H9 (cell line): ENCODE measurements at places on chromosomes 4 and X.

GRCh38 chr4:52976523-52977230 is 114.6 kb downstream of the RASL11B start:
- no peak for DNase-seq

GRCh38 chr4:113869743-113870375 is 108.3 kb upstream of the CAMK2D start:
- no peak for DNase-seq

DNA sequence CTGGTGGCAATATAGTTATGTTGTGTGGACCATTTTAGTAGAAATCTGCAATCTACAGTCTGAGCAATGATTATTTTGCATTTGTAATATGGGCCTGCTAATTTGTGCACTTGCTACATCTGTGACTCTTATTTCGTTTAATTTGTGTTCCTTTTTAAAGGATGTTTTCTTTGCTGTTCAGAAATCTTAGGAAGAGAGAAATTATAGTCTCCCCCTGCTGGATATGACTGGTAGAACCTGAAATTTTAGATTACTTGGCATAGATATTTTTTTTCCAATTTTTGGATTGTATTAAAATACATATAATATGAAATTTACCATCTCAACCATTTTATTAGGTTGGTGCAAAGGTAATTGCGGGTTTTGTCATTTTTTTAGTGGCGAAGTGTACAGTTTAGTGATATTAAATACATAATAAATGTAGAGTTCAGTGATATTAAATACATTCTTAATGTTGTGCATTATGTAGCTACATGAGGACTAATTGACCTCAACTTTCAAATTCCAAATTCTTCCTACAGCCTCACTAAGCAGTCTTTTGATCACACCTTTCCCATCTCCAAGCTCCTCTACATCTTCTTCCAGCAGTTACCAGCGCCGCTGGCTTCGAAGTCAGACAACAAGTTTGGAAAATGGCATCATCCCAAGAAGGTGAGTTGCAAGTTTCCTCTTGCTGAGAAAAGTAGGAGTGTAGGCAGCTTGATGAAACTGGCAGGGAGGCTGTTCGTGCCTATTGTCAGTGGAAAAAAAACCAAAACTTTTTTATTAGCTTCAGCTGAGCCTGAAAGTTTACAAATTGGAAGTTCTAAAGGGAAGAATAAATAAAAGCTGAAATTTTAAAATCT is 82.2 kb downstream of the FNIP2 start:
- no peak for DNase-seq

DNA sequence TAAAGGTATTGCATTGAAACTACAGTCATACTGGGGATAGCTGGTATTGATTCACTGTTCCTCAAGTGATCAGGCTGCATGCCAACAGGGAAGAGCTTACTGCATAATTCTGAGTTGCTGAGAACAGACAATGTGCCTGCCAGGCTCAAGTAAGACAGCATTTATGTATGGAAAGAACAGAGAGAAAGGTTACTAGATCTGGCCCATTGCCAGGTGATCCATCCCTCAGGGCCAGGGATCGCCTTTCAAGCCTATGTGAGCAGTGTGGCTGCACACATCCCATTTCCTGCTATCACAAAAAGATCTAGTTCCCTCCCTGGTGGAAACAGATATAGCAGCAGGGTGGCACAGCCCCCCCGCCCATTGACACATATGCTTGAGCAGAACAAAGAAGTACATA is 254.0 kb downstream of the TMA16 start:
- DNase-seq = no peak

- no peak for DNase-seq
Measured at GRCh38 chrX:150080497-150080896, 142.2 kb upstream of the EOLA2 start.

- no peak for DNase-seq
Measured at GRCh38 chr4:166087569-166087968, 214.5 kb downstream of the TLL1 start.

DNA sequence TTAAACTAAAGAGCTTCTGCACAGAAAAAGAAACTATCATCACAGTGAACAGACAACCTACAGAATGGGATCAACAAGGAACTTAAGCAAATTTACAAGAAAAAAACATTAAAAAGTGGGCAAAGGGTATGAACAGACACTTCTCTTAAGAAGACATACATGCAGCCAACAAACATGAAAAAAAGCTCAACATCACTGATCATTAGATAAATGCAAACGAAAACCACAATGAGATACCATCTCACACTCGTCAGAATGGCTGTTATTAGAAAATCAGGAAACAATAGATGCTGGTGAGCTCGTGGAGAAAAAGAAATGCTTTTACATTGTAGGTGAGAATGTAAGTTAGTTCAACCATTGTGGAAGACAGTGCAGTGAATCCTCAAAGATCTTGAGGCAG is 27.8 kb downstream of the PAPSS1 start:
- no peak for DNase-seq

DNA sequence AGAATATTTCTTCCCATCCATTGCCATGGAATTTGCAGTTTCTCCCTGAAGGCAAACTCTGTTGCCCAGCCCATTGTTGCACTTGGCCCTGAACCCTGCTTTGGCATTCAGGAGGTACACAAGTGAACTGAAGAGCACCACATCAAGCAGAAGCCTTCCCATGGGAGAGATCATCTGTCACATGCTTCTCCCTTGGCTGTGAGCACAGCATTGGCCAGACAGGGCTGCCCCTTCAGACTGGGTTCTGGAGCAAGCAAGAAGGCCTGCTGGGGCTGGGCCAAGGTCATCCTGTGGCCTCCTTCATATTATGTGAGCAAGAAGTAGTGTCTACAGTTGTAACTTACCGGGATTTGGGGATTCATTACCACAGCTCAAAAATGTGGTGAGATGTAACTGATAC is 22.7 kb downstream of the SCML1 start:
- no peak for DNase-seq

DNA sequence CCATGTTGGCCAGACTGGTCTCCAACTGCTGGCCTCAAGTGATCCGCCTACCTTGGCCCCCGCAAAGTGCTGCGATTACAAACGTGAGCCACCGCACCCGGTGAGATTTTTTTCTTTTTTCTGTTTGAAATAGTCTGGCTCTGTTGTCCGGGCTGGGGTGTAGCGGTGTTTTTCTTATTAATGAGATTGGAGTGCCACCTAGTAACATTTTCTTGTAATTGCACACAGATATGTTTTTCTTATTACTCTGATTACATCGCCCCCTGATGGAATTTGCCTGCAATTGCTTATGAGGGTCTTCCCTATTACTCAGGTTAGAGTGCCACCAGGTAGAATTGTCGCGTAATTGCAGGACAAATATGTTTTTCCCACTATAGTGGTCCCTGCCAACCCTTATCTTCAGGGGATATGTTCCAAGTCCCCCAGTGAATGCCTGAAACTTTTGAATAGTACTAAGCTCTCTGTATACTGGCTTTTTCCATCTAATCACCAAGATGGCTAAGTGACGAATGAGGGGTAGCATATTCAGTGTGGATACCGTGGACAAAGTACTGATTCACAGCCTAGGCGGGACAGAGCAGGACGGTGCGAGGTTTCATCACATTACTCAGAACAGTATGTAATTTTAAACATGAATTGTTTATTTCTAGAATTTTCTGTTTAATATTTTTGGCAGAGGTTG is 8.6 kb upstream of the PDHA1 start:
- DNase-seq = peak; percentile 35

DNA sequence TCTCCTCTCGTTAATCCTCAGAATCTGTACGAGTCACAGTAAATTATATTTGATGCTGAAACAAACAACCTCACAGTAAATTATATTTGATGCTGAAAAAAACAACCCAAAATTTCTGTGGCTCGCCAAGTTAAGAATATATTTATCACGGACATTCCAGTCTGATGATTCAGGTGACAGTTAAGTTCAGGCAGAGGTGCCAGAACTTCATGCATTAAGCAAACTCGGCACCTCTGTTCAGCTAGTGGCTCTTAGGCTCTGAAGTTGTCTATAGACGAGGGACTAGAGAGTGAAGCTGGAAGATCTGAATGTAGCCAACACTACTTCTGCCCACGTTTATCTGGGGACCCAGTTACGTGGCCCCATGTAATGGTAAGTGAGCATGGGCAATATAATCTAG is 132.2 kb upstream of the AGA start:
- no peak for DNase-seq

GRCh38 chr4:154035341-154035740 is 246.5 kb upstream of the SFRP2 start:
- no peak for DNase-seq

GRCh38 chr4:17807446-17807845 is 3.1 kb downstream of the DCAF16 start:
- no peak for DNase-seq

DNA sequence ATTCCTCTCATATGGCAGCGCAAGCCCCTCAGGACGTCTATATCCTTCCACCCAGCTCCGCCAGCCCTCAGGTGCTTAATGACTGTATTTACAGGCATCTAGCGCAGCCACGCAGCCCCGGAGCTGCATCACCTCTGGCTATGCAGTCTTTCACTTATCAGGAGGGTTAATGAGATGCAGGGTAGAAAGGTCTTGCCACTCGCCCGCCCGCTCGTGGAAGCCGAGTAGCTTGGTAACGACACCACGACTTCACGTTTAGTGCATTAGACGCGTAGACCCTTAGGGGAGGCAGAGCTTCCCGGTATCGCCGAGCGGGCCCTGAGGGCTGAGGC is 1.5 kb upstream of the SLC16A2 start:
- peak; percentile 28 for DNase-seq

DNA sequence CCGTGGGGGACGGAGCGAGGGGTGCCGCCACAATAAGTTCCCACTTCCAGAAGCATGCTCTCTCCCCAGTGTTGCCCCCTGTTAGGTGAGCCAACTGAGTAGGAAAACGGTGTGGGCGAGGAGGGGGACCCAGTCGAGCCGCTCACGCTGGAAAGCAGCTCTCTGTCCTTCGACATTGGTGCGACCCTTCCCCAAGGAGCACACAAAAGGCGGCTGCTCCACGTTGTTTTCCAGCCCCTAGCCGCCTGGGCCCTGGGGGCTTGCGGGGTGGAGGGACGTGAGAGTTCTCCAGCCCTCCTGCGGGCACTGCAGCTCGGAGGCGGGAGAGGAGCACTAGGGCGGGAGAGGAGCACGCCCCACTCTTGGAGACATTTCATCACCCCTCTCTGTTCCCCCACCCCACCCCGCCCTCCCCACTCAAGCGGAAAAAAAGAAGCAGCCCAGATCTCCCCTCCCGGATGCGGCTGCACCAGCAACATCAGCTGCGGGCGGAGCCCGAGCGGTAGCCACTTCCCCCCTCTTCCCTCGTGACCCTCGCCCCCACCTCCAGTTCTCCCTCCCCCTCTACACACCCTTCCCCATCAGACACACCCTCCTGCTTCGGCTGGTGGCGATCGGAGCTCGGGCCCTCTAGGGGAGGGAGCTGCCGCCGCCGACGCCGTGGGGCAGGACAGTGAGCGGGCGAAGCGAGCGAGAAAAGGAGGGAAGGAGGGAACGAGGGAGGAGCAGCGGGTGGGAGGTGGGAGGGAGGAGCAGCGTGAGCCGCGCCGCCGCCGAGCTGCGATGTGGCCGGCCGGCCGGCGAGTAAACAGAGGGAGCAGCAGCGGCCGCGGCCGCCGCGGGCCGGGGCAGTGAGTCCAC is at the start of gene DOCK11:
TSS of gene DOCK11 (plus strand) at position 755 of the 861 bp plus-strand sequence. CDS start 157 bp downstream, outside the sequence.
- DNase-seq = peak; percentile 72

- no peak for DNase-seq
Measured at GRCh38 chrX:18119856-18120255, 100.8 kb downstream of the BEND2 start.

DNA sequence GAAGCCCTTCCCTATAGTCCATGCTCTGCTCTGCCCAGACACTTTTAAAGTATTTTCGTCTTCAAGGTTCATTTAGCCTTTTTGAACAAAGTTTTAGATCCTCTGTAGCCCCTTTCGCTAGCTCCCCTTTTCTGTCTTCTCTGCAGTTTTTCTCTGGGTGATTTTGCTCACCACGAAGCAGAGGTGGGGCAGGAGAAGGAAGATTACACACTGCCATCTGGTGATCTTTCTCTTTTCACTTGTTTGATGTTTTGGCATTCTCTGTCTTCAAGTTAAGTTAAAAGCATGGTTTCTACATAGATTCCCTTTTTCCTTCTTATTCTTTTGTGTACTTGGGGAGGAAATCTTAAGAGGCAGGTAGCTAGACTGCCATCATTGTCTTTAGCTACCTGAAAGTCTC is 43.9 kb downstream of the CC2D2A start:
- DNase-seq = no peak

GRCh38 chrX:136647677-136648360 is at the start of gene CD40LG:
Gene CD40LG (plus strand): TSS chrX:136648158. CDS start chrX:136648249, 91 bp downstream.
- DNase-seq = no peak

GRCh38 chr4:83388313-83388676 is 53.6 kb upstream of the HPSE start:
- no peak for DNase-seq

DNA sequence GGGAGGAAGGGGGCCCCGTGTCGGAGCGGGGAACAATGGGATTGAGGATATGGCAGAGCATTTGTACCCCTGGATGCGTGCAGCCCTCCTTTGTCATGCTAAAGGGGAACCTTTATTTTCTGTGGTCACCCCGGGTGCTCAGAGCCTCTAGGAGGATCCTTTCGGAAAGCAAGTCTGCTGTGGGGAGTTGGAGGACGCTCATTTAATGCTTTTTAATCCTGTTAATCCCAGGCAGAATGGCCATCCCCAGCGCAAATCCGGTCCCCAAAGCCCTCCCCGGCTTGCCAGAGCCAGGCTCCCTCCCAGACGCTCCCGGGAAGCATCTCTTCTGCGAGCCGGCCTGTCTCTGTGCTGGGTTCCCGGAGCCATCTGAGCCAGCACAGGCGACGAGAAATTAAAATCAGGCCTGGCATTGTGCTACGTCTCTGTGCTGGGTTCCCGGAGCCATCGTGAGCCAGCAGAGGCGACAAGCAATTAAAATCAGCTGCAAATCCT is 113.2 kb upstream of the PPP2R3B start:
- peak; percentile 60 for DNase-seq

- no peak for DNase-seq
Measured at GRCh38 chr4:120942776-120943175, 20.2 kb upstream of the PRDM5 start.

DNA sequence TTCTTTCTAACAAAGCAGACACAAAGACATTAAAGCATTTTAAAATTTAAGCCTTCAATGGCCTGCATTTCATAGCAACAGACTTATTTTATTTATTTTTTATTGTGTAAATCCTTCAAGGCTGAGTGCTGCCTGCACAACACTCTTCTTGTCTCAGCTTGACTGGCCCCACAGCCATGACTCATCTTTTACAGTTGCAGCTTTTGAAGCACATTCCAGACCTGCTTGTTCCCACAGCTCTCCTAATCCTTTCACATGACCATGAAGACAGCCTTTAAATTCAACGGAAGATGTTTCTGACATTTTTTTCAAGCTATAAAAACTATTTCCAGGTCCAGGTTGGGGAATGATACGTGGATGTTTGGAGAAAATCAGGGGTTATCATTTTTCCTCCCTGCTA is 276.9 kb upstream of the TACR3 start:
- peak; percentile 82 for DNase-seq
